ENCODE measurements at places on chromosomes 4 and X. TPM values are rescaled to one million over a fixed set of nuclear protein-coding genes. Genes with fewer than 3 reads are reported as not detected.

PF4V1 gene
- total RNA-seq = not detected

- DNase-seq = no peak
Measured at GRCh38 chrX:9942086-9942485, 25.1 kb upstream of the CLDN34 start.

DNA sequence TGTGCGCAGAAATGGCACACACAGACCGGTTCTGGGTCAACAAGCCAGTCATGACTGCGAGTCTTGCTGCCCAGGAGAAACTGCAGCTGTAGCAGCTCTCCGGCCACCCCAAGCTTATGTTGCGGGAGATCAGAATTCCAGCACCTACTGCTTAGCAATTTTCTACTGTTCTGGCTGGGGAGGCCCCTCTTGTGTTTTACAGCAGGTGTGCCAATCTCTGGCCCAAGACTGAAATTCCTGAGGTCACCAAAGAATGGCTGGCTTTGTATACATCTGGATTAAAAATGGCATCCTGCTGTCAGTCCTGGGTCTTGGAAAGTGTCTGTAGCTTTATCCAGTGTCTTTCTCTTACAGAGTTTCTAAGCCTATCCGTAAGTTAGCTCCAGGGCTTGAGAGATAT lies 68.9 kb upstream of the TRAM1L1 start:
- no peak for DNase-seq

DNA sequence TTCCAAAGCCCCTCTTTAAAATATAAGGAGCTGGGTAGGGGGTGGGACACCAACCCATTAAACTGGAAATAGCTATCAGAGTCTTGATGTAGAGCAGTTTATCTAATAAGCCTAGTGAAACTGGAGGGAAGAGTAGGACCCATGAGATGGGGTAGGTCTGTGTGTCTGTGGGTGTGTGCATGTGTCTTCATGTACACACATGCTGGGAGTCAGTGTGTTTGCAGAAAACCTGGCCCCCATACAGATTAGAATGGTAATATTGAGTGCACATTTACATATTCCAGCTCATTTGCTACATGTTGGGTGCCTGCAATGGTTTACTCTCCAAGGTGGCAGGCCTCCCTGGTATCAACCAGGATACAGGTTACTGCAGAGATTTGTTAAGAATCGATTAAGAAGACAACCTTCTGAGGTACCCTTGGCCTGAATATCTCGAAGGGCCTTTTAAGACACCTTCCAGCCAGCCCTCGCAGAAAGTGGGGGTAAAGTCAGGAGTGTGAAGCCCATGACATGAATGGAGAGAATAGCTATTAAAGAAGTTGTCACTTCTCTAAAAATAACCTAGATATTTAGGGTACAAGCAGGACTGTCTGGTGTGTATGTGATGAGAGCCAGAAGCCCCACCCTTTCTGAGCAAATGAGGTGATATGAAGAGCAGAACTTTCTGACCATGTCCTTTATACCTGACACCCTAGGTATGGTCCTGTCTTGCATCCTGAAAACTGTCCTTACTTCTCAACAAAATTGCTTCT lies 75.7 kb upstream of the TEX13D start:
- DNase-seq = no peak

Measured in breast epithelium (tissue), 4 donors.